ENCODE measurements at places on chromosomes 1 and 21.

GRCh38 chr1:89310976-89311375 lies 38.3 kb upstream of the GBP5 start:
- no peak for DNase-seq

GRCh38 chr21:22250355-22250754 lies 1252.1 kb downstream of the NCAM2 start:
- no peak for DNase-seq

GRCh38 chr1:164771619-164772361 lies 212.8 kb downstream of the PBX1 start:
- peak; percentile 71 for DNase-seq

GRCh38 chr1:119375366-119375765 lies 6.8 kb downstream of the HAO2 start:
- DNase-seq, result no peak

DNA sequence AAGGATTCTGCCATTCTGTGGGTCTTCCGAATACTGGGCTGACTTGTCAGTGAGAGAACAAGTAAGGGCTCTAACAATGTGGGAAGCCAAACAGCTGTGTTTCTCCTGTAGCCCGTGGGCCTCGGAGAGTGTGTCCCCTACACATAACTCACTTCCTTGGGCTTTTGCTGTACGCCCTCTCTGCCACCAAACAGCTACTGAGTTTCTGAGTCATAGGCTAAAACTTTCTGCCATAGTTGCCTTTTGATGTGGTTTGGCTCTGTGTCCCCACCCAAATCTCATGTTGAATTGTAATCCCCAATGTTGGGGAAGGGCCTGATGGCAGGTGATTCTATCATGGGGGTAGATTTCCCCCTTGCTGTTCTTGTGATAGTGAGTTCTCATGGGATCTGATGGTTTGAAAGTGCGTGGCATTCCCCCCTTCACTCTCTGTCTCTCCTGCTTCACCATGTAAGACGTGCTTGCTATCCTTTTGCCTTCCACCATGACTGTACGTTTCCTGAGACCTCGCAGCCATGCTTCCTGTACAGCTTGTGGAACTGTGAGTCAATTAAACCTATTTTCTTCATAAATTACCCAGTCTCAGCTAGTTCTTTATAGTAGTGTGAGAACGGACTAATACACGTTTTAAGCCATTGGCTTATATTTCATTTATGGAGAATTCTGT lies 194.8 kb upstream of the HMCN1 start:
- DNase-seq, result no peak

- peak; percentile 45 for DNase-seq
These were observed 1.4 kb upstream of the KCNJ6 start for GRCh38 chr21:37917612-37918011.

GRCh38 chr1:229951856-229952534 lies 115.0 kb upstream of the GALNT2 start:
- no peak for DNase-seq

GRCh38 chr1:7669559-7670311 lies 101.4 kb upstream of the VAMP3 start:
- peak; percentile 16 for DNase-seq

GRCh38 chr1:228004331-228004855 lies 2.4 kb upstream of the WNT3A start:
- DNase-seq, result no peak

DNA sequence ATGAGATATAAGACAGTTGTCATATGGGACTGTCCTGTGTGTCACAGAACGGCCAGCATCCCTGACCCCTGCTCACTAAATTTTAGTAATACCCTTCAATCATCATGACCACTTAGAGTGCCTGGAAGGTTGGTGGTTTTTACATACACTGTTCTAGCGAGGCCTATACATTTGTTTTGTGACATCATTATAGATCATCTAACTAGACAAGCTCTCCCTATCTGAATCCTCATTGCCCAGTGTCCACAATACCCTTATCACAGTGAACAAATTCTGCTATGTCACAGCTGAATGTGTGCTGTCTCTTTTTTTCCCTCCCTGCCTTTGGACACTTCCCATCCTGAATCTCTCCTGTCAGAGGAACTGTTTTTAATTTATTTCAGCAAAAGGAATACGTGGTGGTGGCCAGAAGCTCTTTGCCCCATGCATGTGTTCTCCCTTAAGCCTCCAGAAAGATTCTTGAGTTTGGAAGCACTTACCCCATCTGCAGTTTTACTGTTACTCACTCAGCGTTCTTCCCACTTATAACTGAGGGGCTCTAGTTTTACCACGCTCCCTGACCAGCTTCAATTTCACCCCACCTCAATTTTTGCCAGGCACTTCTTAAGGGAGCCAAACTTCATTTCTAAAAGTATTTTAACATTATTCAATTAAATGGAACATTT lies 70.3 kb downstream of the OLFML2B start:
- no peak for DNase-seq

- no peak for DNase-seq
These were observed 57.6 kb downstream of the DNM3 start for GRCh38 chr1:171898941-171899340.

DNA sequence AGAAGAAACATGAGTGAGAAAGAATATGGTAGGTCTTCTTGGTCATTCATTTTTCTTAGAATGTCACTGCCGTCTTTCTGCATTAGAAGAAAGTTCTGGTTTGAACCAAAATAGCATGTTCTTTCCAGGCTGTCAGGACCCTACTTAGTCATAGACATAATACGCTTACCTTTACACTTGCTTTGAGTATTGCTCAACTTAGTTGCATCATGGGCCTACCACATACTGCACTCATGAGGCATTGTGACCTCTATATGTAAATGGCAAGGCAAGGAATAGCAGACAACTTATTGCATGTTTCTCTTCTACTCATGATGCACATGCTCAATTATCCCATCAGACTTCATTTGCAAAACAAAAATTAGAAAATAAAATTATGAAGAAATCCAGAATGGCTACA lies 415.0 kb downstream of the HLX start:
- no peak for DNase-seq

DNA sequence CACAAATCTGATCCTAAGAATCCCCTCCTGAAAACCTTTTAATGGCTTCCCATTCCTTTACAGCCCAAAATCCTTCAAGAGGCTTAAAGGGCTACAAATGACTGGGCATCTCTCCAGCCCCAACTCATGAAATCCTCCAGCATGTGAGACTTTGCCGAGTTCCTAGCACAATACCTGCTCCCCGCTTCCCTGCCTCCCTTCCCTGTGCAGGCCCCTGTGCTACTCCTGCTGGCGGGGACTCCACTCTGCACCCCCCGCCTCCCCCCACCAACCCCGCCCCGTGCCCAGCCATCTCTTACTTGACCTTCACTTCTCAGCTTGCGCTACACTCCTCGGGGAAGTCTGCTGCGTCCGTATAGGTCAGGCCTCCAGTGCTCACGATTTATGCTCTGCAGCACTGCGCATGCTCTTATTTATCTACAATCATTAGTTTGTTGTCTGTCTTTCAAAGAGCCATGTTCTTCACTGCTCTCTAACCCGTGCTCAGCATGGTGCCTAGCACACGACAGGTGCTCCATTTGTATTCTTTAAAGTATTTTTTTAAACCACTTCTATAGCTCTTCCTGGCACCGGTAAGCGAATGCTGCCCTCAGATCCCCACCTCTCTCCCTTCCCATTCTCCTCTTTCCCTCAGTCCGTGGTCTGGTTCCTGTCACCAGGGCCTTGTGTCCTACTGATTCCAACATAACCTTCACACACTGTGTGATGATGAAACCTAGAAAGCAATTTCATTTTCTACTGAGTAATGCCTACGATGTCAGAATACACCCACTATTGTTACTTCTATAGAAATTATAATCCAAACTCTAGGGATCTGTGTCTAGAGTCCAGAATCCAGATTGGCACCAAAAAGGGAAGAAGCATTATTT lies 37.5 kb upstream of the PLA2G2C start:
- DNase-seq, result no peak

DNA sequence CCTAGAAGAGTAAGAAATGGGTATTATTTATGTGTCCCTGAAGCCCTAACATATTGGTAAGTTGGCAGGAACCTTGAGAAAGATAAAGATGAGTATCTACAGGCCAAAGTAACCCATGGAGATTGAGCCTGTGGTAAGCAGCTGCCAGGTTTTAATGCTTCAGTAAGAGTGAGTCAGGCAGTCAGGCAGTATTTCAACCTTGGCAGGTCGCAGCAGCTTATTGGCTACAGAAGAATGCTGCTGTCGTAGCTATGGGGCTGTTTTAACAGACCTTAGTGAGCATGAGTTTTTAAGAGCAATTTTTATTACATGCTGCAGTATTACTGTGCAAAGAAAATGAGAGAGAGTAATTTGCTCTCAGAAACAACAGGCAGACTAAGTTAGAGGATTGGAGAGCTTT lies 10.3 kb upstream of the SLC30A10 start:
- peak; percentile 83 for DNase-seq

DNA sequence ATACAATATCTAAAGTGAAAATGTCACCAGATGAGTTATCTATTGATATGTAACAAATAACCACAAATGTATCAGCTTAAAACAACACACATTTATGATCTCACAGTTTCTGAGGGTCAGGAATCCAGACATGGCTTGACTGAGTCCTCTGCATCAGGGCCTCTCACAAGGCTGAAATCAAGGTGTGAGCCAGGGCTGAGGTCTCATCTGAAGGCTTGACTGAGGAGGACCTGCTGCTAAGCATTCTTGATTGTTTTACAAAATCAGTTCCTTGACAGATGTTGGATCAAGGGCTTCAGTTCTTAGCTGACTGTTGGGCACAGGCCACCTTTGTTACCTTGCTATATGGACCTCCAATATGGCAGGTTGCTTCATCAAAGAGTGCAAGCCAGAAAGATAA lies 483.7 kb downstream of the CAMTA1 start:
- DNase-seq, result no peak

DNA sequence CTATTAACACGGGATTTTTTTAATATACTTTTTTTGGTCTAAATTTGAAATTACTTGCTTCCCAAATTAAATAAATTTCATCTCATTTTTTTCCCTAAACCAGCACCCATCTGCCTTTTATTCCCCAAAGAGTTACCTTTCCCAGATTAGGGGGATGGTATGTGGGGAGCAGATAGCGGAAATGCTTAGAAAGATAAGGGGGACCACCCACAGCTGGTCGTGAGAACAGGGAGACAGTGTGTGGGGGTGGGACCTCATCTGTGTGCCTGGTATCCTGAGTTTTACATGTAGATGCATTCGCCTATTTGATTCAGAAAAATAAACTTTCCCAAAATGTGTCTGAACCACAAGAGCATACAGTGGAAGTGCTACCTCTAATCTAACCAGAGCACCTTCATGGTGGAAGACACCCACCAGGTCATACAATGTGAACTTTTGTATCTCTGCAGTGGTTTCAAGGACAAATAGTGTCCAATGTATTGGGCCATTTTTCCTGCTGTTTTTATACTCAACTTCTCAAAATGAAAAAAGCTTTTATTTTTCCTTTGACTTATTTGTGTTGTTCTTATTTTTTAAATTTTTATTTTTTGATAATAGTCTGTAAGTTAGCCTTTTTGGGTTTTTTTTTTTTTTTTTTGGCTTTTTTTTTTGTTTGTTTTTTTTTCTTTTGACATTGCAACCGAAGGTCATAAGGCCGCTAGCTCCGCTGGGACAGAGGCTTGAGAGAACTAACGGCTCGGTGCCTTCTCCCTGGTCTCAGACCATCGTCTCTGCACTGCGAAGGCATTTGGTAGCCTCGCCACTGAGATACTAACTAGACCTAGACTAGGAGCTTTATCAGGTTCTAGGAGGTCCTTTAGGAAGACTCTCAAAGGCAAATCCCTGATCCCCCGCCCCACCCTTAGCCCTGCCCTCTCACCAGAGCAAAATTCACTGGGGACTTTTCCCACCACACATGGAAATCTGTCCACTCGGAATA lies 263.2 kb downstream of the TM2D1 start:
- no peak for DNase-seq

DNA sequence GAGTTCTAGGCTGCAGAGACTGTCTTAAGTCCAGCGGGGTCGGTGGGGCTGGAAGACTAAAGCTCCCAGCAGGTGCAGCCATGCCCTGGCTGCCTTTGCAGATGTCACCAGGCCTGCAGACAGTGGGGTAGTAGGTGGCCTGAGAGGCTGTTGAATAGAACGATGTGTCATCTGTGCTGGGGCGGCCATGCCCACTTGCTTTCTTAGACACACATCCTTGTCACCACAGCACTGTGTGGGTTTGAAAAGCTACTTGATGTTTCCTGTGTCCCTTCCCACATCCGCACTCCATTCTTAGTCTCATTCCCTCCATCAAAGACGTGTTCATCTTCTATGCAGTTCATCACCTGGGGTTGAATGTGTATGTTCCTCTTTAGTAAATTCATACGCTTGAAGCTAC lies 184.5 kb upstream of the TMEM51 start:
- DNase-seq, result peak; percentile 65

- no peak for DNase-seq
These were observed 20.2 kb upstream of the GNPAT start for GRCh38 chr1:231220801-231221200.

GRCh38 chr1:168112673-168113305 lies 23.9 kb downstream of the GPR161 start:
- DNase-seq, result peak; percentile 83

GRCh38 chr1:168867941-168868634 lies 139.1 kb upstream of the DPT start:
- no peak for DNase-seq

DNA sequence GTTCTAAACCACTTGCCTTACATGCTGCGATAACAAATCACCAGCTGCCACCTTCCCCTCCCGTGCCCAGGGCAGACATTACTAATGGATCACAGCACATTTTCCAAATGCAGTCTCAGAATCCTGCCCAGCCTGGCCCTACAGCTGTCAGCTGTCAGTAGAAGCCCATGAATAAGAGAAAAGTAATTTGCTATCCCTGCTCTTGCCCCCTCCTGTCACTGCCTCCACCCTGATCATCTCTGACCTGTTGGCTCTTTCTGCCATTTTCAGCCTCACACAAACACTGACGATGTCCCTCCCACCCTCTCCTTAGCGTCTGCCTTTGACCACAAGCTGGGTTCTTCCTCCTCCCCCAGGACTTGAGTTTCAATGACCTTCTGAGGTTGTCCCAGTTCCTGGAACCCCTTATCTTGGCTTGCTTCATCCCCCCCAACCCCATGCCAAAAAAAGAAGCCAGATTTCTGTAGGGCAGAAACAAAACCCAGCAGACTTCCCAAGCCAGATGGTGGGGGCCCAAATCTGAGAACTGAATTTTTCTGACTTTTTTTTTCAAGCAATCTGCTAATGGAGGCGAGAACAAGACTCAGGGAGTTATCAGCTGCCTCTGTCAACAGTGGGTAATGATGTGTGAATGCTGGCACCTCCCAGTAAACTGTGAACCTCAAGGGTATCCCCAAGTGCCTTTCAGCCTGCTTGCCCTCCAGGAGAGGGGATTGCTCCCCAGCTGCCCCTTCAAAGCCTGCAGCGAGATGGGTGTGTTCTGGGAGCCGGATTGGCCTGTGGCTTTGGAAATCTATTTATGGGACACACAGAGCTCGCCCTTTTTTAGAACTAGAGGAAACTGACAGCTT lies 216.5 kb upstream of the VAMP3 start:
- DNase-seq, result peak; percentile 38
